ENCODE measurements at places on chromosomes 2 and 18.

DNA sequence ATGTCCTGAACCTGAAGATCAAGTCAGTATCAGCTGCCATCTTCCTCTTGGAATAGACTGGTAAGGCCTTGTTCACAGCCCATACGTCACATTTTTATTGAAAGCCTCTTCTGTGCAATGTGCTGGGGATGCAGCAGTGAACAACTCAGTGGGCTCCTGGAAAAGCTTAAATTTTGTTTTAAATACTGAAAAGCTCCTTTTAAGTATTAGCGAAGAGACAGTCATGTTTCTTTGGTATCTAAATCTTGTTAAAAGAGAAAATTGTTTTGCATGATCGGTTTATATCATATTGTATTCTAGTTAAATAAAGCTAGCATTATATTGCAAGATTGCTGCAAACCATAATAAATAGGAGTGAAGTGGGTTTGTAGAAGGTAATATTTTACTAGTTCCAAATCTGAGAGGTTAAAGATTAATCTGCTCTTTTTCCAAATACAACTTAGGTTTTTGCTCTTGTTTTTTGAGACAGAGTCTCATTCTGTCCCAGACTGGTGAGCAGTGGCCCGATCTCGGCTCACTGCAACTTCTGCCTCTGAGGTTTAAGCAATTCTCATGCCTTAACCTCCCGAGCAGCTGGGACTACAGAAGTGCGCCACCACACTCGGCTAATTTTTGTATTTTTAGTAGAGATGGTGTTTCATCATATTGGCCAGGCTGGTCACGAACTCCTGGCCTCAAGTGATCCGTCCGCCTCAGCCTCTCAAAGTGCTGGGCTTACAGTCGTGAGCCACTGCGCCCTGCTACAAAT, 1.6 kb upstream of the RMDN2 start:
- DNase-seq = no peak

GRCh38 chr2:47019961-47020681, 104.5 kb upstream of the MCFD2 start:
- no peak for DNase-seq

GRCh38 chr2:122883849-122884248, 1128.4 kb downstream of the TSN start:
- DNase-seq = no peak

GRCh38 chr2:203438528-203438927, 96.6 kb downstream of the RAPH1 start:
- no peak for DNase-seq

- no peak for DNase-seq
Observed at GRCh38 chr18:66780609-66781008, 176.7 kb upstream of the CDH19 start.

GRCh38 chr2:241109210-241110088, 7.4 kb upstream of the MTERF4 start:
- no peak for DNase-seq

GRCh38 chr2:127226520-127227263, 6.6 kb upstream of the CYP27C1 start:
- DNase-seq = no peak

Data from stimulated activated CD8-positive, alpha-beta memory T cell treated with anti-CD3 and anti-CD28 coated beads, Interleukin-12 subunit alpha, Interleukin-12 subunit beta, amount 100 ng/mL, for 4 hours (primary cell).